ENCODE measurements at places on chromosomes 1 and 21. TPM values are rescaled to one million over a fixed set of nuclear protein-coding genes. Genes with fewer than 3 reads are reported as not detected.
A peak's percentile ranks its signal among the peaks of the same experiment; 100 is the strongest.

DNA sequence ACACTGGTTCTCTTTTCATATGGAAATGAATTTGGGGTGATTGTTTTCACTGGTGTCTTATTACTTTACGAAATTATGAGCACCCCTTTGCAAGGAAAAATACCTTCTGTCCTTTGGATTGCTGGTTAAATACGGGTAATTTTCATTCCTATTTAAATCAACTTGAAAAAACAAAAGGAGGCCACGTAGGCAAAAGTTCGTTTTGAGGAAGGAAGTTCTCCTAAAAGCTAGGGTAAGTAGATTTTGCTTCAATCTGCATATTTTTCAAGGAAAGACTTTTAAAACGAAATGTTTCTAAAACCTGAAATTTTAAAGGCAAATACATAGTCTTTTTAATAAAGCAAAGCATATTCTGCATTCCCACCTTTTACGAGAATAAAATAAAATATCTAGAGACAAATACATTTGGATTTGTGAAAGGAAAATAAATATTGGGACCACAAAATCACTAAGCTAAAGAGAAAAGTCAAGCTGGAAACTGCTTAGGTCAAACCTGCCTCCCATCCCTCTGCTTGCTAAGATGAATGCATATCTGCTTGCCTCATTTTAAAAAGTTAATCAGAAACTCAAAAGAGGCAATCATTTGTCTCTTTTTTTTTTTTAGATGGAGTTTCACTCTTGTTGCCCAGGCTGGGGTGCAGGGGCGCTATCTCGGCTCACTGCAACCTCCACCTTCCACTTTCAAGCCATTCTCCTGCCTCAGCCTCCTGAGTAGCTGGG lies 70.9 kb upstream of the ETS2 start:
- no peak for DNase-seq

- no peak for DNase-seq
These were observed 46.3 kb downstream of the SKI start for GRCh38 chr1:2274231-2274928.

GRCh38 chr1:31573261-31573660 lies 3.1 kb upstream of the TINAGL1 start:
- DNase-seq, result no peak

GRCh38 chr1:203556047-203556851 lies 62.3 kb downstream of the OPTC start:
- DNase-seq, result no peak

Gene CLDN14
- not detected for total RNA-seq

Gene TSPAN1
- 94.8 TPM for total RNA-seq

Gene HSD3B1
- not detected for total RNA-seq

- no peak for DNase-seq
These were observed 18.4 kb upstream of the IL10 start for GRCh38 chr1:206790502-206791250.

DNA sequence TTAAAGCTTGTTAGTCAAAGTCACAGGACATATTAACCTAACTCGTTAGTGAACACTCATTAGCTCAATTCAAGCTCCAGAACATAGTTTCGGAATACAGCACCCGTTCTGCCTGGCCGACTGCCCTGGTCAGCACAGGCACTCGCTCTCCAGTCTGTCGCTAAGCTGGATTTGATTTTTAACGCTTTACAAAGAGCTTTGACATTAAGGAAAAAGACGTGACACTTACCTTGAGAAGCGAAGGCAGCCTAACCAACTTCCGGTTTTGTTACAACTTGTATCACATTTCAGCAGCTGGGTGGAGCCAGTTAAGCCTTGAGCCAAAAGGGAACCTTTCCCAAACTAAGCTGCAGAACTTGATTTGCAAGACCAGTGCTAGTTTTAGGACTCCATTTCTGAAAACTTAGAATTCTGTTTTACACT lies at the start of gene FRRS1:
FRRS1 (minus strand) TSS at position 258 of the 423 bp plus-strand sequence. CDS start 17,867 bp downstream, outside the sequence.
- peak; percentile 64 for DNase-seq

- DNase-seq, result no peak
These were observed 11.9 kb downstream of the SH2D2A start for GRCh38 chr1:156804572-156805243.

DNA sequence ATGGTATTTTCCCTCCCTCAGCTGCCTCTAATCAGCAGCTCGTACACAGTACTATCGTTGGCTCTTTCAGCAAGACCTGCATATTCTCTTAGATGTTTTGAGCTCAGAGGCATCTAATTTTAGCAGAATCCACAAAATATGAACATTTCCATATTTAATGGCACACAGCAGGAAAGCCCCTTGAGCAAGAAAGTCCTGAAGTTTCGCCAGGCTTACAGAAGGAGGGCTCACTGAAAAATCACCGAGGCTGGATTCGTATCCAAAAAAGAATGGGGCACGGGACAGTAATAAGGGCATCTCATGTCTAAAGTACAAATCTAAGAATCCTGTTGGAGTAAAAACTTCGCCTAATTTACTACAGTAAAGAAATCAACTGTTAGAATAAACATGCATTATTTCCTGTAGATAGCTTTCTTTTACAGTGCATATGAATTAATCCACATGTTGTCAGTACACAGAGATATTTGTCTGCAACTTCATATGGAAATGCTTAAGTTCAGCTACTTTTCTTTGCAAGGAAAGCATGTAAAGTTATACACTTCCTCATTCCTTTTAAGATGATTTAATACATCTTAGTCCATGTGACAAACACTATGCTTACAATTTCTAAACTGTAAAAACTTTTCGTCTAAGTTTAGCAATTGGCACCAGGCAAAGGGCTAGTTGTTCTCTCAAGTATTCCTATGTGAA lies 1205.3 kb upstream of the ADGRL4 start:
- DNase-seq, result no peak

Gene KRTAP21-2
- not detected for total RNA-seq

Gene GCSAML
- total RNA-seq, result not detected

Gene RAB3B
- total RNA-seq, result 0.49 TPM

DNA sequence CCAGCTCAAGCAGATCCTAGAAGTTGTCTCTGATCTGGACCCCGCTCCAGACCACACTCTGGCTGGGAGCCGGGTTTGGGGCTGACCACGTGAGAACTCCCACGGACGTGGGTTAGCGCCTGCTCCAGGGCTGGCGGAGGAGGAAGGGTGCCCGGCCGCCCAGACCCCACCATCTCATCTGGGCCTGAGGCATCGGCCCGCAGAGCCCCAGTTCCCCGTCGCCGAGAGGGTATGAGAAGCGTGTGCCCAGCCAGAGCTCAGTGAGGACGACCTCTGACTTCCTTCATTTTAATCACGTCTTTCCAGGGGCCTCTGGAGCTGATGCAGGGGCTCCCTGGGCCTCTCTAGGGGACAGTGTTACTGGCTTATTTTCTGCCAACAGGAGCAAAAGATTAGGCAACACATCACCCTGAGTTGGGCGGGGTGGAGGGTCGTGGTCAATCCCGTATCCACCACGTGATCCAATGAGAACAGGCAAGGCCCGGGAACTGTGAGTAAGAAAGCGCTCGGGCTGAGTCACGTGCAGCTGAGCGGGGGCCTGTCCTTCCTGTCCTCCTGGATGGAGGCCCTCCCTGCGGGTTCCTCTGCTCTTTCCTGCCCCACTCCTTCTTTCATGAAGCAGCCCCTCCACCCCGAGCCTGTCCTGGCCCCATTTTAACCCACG lies 81.1 kb downstream of the SIK1 start:
- DNase-seq, result no peak

Gene HHIPL2
- total RNA-seq, result 0.98 TPM

Gene CSF3R
- not detected for total RNA-seq

- DNase-seq, result no peak
These were observed 42.5 kb downstream of the UTP25 start for GRCh38 chr1:209870151-209870831.

DNA sequence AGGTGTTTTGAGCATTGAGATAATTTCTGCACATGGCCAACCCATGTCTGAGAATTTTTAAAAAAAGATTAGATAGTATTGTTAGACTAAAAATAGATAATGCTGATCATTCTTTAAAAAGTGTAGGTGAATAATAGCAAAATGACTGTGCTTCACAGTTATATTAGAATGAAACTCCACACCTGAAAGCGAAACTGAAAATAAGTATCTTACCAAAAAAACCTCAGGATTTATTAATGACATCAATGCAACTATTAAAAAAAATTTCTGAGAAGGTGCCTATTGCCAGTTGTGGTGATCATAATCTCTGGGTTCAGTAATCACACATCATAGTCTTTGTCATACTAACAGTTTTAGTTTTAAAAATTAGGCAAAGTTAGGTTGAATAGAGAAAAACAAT lies 36.5 kb downstream of the PLA2G4A start:
- DNase-seq, result no peak

Gene AHDC1
- total RNA-seq, result 21.5 TPM

DNA sequence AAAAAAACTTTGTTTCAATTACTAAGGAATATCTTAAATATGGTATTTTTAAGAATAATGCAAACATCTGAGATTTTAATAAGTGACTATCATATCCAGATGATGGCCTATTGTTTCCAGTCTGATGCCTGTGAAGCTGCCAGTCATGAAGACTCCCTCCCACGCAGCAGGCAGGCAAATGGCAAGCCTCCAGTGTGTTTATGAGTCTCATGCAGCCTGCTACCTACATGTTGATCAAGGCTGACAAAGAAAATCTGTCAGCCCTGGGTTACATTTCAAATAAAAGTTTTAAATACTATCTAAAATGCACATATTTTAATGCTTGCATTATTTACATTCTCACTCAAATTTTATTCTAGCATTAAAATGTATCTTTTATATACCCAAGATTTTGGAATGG lies 137.6 kb upstream of the RNPC3 start:
- DNase-seq, result no peak

Data from Calu3 (cell line).